Esophagus squamous epithelium (tissue), 5 donors: ENCODE measurements at places on chromosomes 2 and 18. TPM values are rescaled to one million over a fixed set of nuclear protein-coding genes. Genes with fewer than 3 reads are reported as not detected.

Gene CAPN14
- total RNA-seq = 266 TPM

GRCh38 chr2:236928380-236929037 lies 157.2 kb upstream of the COPS8 start:
- no peak for DNase-seq
- peak overlapping the region; percentile 45 for H3K27ac ChIP-seq
- H3K4me1 ChIP-seq = no peaks in the 10 kb centered on the region
- H3K4me3 ChIP-seq = peak overlapping the region; percentile 32

GRCh38 chr2:138267161-138267901 lies 234.2 kb upstream of the SPOPL start:
- H3K4me3 ChIP-seq = no peak overlapping the region
- no peaks in the 10 kb centered on the region for H3K4me1 ChIP-seq
- no peaks in the 10 kb centered on the region for H3K27me3 ChIP-seq
- DNase-seq = no peak
- H3K27ac ChIP-seq = no peak overlapping the region
- no peaks in the 10 kb centered on the region for H3K36me3 ChIP-seq

Gene DNAJB2
- total RNA-seq = 36.0 TPM

DNA sequence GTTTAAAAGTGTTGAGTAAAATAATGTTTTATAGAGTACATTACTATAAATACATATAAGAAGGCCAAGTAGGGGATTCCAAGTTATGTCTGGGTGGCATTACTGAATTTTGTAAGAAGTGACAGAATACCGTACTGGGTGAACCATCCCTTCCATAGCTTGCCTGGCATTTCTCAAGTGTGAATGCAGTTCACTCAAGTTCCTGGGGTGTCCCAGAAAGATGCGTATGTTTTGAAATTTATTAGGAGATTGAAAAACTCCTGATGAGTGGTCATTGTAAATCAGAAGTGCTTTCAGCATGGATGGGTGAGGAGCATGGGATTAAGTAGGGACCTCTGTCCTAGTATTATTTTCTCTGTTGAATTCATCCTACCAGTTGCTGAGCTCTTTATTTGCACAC lies 103.2 kb downstream of the VAPA start:
- H3K4me3 ChIP-seq = no peak overlapping the region
- no peak for DNase-seq
- no peak overlapping the region for H3K27ac ChIP-seq
- no peaks in the 10 kb centered on the region for H3K36me3 ChIP-seq

Gene UGP2
- total RNA-seq = 105 TPM

Gene LIPG
- total RNA-seq = 0.57 TPM

DNA sequence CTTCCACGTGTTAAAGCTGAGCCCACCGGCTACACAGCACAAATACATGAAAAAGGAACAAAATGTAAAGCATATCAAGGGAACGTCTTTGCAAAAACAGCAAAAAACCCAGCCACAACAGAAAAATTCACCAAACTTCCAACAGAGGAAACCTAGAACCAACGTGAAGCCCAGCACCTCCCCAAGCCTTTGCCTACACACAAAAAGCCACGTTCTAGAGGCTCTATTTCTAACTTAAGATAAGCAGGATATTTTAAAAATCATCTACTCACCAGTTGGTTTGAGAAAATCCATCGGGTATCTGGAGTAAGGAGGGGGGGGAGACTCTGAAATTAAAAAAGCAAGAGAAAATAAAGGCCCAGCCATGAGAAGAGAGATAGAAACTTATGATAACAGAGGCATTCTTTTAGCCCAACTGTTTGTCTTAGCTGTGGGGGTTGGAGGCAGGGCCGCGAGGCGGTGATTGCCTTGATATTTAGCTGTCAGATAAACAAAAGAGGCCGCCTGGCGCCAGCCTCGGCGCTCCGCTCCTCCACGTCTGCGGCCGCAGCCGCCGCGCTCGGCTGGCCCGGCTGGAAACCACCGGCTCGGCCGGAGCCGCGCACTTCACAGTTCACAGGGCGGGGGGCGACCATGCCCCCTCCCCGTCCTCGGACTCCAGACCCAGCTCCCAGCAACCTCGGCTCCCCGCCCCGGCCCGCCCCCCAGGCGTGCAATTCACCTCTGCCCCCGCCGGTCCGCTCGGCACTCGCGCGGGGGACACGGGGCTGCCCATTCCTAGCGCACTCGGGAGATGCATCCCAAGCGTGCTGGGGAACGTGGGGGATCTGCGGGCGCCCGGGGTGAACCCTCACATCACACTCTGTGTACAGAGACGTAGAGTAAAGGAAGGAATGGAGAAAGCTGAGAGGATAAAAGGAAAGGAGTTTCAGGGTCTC lies 2.4 kb downstream of the SMAD7 start:
- peak overlapping the region; percentile 91 for H3K4me3 ChIP-seq
- no peaks in the 10 kb centered on the region for H3K27me3 ChIP-seq
- peaks cover 25% of the 10 kb centered on the region for H3K4me1 ChIP-seq
- DNase-seq = no peak
- no peaks in the 10 kb centered on the region for H3K36me3 ChIP-seq

DNA sequence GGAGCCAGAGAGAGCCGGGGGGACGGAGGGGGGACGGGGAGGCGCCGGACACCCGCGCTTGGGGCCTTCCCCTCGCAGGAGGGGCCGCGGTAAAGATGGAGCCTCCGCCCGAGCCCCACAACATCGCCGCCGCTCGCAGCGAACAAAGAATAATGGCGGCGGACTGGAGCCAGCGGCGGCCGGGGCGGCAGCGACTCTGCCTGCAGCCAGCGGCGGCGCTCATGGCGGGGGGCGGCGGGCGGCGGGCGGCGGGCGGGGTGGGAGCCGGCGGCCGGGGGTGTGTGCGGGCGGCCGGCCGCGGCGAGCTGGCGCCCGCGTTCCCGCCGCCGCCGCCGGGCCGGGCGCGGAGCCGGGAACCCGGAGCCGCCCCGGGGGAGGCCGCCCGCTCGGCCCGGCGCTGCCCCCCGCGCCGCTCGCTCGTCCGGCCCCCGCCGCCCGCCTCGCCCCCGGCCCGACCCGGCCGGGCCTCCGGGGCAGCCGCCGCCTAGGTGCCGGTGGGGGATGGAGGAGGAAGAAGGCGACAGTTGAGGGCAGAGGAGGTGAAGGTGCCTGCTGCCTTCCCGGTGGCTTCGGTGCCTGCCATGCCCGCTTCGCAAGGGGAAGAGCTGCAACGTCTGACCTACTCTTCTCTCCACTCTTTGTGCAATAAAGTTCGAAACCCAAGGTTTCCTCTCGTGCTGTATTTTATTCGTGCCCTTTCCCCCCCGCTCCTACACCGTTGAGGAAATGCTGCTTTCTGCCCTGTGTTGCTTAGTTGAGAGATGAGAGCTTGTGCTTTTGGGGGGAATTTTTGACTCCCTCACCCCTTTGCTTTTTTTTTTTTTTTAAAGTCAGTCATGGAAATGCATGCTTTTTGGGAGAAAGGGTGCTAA lies 634 bp downstream of the CREB1 start:
- H3K36me3 ChIP-seq = no peaks in the 10 kb centered on the region
- DNase-seq = no peak
- peaks cover 56% of the 10 kb centered on the region for H3K4me1 ChIP-seq
- peak overlapping the region; percentile 79 for H3K4me3 ChIP-seq
- H3K27ac ChIP-seq = peak overlapping the region; percentile 99

DNA sequence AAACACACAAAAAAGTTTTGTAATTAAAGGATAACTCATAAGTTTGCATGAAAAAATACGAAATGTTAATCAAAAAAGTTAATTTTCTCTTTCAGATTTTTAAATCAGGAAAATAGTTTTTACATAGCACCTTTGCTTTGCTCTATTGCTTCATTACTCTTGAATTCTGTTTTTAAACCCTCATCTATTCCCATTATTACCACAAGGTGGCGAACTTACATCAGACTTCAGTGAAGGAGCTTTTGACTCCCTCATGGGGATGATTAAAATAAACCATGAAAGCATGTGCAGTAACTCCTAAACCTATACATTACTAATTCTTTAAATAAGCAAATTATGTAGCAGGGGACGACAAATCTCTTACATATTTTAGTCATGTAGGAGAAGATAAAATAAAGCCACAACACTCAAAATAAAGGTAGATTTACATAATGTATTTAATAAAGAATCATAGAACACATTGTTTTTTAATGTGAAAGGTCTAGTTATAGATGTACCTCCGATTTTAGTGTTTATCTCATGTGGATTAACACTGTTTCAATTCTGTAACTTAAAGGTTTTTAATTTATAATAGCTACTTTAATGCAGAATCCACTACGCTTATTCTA lies 105.2 kb downstream of the NETO1 start:
- no peaks in the 10 kb centered on the region for H3K27me3 ChIP-seq
- no peaks in the 10 kb centered on the region for H3K4me1 ChIP-seq
- no peak overlapping the region for H3K27ac ChIP-seq
- H3K4me3 ChIP-seq = no peak overlapping the region

GRCh38 chr2:65158557-65158956 lies 28.7 kb upstream of the RAB1A start:
- H3K27ac ChIP-seq = no peak overlapping the region
- no peak overlapping the region for H3K4me3 ChIP-seq
- DNase-seq = no peak
- no peaks in the 10 kb centered on the region for H3K4me1 ChIP-seq
- H3K36me3 ChIP-seq = no peaks in the 10 kb centered on the region

DNA sequence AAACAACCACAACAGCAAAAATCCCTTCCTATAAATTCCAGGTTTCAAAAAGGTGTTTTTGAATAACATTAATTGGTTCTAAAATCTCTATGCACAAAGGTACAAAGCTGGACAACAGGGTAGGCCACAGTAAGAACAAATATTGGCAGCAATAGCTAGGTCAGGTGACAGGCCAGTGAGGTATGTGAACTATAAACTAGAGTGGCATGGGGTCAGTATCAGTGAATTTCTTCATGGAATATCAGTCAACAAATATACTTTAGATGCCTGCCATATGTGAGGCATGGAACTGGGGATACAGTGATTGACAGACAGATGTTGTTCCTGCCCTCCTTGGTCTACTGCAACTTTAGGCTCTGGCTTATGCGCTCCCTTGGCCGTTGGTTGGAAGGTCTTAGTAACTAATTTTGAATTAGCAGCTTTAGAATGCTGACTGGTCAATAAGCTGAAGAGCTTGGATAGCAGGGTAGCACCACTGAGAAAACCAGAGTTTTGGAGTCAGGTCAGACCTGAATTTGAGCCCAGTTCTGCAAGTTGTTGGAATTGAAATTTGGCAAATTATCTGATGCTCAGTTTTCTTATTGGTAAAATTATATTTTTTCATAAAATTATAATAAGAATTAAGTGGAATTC lies 2.3 kb upstream of the EPC2 start:
- no peak for DNase-seq
- no peak overlapping the region for H3K27ac ChIP-seq
- H3K4me1 ChIP-seq = peaks cover 34% of the 10 kb centered on the region
- H3K27me3 ChIP-seq = no peaks in the 10 kb centered on the region
- H3K4me3 ChIP-seq = no peak overlapping the region
- no peaks in the 10 kb centered on the region for H3K36me3 ChIP-seq

GRCh38 chr2:195456771-195457170 lies 200.3 kb upstream of the SLC39A10 start:
- DNase-seq = no peak
- H3K27ac ChIP-seq = no peak overlapping the region
- no peak overlapping the region for H3K4me3 ChIP-seq
- H3K36me3 ChIP-seq = no peaks in the 10 kb centered on the region
- no peaks in the 10 kb centered on the region for H3K4me1 ChIP-seq

DNA sequence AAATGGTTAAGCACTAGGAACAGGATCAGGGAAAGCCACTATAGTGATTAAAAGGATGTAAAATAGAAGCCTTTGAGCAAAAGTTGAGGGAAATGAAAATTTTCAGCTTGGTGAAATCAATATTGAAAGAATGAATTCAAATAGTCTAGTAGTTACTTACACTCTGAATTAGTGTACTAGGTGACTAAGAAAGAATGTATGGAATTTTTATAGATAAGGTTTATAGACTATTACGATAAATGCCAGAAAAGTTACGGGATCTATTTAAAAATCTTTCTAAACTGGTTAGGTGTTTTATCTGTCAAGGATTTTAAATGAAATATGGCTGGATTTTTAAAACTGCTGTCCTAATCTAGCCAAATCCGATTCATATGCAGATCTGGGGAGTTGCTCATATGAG lies 208.6 kb downstream of the MYO3B start:
- H3K36me3 ChIP-seq = no peaks in the 10 kb centered on the region
- H3K4me3 ChIP-seq = no peak overlapping the region
- H3K27ac ChIP-seq = no peak overlapping the region
- DNase-seq = no peak
- no peaks in the 10 kb centered on the region for H3K4me1 ChIP-seq

Gene TMEM247
- not detected for total RNA-seq

GRCh38 chr18:23971097-23971440 lies 43.5 kb upstream of the TTC39C start:
- no peaks in the 10 kb centered on the region for H3K36me3 ChIP-seq
- no peak overlapping the region for H3K4me3 ChIP-seq
- H3K27me3 ChIP-seq = no peaks in the 10 kb centered on the region
- peak overlapping the region; percentile 23 for H3K27ac ChIP-seq
- no peak for DNase-seq

GRCh38 chr18:26574958-26575864 lies 26.9 kb upstream of the KCTD1 start:
- no peaks in the 10 kb centered on the region for H3K36me3 ChIP-seq
- DNase-seq = no peak
- H3K4me3 ChIP-seq = peak overlapping the region; percentile 27
- peaks cover 6% of the 10 kb centered on the region for H3K4me1 ChIP-seq
- H3K27ac ChIP-seq = peak overlapping the region; percentile 58

DNA sequence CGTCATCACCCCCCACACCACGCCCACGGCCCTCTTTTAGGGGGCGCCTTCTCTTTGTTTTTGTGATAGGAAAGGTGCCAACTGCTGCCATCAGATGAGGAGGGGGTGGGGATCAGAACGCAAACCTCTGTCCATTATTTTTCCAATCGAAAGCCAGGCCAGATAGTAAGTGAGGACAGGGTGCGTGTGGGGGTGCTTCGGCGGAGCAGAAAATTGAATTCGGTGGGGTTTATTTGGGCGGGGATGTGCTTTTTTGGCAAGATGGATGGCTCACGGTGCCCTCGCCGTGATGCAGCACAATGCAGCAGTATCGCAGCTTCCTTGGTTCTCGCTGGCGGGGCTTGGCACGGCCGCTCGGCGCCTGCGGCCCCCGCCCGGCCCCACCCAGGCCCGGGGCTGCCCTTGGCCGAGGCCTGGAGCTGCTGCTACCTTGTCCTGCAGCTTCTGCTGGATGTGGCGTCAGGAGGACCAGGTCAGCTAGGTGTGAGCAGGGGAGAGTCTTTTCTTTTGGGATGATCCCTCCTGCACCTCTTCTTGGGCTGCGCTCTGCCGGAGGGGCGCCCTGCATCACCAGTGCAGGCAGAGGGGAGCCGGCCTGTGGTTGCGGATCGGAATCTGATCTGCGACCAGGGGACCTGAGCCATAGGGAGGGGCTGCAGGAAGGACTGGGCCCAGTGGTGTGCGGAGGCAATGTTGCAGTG lies 1.3 kb downstream of the SPTBN1 start:
- no peaks in the 10 kb centered on the region for H3K36me3 ChIP-seq
- no peak for DNase-seq
- peaks cover 7% of the 10 kb centered on the region for H3K4me1 ChIP-seq
- peaks cover 57% of the 10 kb centered on the region for H3K27me3 ChIP-seq

GRCh38 chr2:30446602-30447148 lies 371 bp upstream of the LCLAT1 start:
- peaks cover 34% of the 10 kb centered on the region for H3K4me1 ChIP-seq
- peak overlapping the region; percentile 77 for H3K27ac ChIP-seq
- no peak for DNase-seq
- H3K27me3 ChIP-seq = no peaks in the 10 kb centered on the region
- no peaks in the 10 kb centered on the region for H3K36me3 ChIP-seq

GRCh38 chr2:238695538-238695937 lies 152.3 kb upstream of the TWIST2 start:
- H3K27me3 ChIP-seq = no peaks in the 10 kb centered on the region
- no peak for DNase-seq
- no peak overlapping the region for H3K27ac ChIP-seq

GRCh38 chr2:73289304-73289703 lies 4.0 kb downstream of the EGR4 start:
- peaks cover 22% of the 10 kb centered on the region for H3K27me3 ChIP-seq
- H3K27ac ChIP-seq = no peak overlapping the region
- peaks cover 20% of the 10 kb centered on the region for H3K4me1 ChIP-seq
- no peak for DNase-seq
- H3K4me3 ChIP-seq = no peak overlapping the region
